ENCODE measurements at places on chromosomes 7 and 10.

DNA sequence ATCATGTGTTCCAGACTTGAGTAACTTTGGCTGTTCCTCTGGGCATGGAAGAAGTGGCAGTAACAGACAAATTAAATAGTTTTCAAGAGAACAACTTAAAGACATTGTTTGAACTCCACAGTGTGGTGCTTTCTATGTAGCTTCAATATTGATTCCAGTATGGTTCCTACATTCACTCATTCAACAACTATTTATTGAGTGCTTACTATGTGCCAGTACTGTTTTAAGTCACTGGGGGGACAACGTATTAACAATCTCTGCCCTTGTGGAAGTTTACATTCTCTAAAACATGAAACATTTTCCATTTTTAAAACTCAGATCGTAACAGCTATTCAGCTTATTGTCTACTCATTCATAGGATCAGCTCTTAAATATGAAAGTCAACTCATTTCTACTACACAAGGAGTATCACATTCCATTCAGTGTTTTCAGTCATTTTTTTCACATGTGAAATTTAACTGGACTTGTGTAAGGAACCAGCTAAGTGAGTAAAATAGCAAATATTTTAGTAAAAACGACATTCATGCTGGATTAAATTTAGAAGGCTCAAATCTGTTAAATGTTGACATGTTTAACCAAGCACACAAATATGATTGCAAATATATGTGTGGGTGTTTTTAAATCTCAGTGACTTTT is 13.6 kb upstream of the CUBN start:
- no peak for DNase-seq

DNA sequence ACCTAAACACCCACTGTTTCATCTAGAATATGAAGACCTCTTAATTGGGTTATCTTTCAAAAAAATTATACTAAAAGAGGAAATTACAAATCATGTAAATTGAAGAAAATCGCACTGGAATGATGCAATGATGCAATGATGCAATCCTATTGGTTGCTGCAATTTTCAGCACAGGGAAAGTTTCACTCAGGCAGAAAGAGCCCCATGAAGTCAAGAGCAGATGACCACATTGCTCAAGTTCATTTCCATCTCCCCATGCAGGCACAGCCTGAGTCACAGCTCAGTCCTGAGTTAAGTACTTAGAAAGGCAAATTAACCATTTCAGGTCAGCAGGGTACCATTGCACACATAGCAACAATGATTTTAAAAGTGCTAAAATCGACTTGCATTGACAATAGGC is 180.3 kb upstream of the MYO3A start:
- DNase-seq, result peak; percentile 82

GRCh38 chr7:156703773-156704482 is 63.4 kb downstream of the RNF32 start:
- no peak for DNase-seq

DNA sequence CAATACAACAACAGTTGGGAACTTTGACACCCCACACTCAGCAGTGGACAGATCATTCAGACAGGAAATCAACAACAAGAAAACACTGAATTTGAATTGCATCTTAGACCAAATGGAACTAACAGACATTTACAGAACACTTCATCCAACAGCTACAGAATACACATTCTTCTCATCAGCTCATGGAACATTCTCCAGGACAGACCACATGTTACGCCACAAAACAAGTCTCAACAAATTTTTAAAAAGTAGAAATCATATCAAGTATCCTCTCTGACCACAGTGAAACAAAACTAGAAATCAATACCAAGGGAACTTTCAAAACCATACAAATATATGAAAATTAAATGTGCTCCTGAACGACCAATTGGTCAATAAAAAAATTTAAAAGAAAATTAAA is 212.3 kb downstream of the DNAJC1 start:
- DNase-seq, result no peak

DNA sequence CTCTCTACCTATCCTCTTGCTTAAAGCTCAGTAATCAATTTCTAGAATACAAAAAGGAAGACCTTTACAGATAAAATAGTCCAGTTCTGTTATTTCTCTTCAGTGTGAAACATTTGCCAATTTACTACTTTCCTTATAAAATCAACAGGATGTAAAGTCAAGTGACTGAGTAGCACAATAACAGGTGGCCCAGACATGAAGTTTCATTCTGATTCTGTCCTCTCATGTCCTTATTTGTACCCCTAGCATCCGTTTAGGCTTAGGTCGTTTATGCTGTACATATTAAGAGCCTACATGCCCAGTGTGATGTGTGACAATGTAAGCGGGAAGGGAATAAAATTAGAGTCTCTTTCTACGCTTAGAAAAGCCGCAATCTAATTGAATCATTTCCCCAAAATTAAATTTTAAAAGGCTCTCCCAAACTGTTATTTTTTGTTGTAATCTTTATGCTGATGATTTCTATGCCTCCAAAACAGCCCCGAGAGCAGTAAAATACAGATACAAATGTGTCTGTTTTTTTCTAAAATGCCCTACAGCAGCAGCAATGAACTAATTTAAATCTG is 29.1 kb downstream of the EPC1 start:
- no peak for DNase-seq

DNA sequence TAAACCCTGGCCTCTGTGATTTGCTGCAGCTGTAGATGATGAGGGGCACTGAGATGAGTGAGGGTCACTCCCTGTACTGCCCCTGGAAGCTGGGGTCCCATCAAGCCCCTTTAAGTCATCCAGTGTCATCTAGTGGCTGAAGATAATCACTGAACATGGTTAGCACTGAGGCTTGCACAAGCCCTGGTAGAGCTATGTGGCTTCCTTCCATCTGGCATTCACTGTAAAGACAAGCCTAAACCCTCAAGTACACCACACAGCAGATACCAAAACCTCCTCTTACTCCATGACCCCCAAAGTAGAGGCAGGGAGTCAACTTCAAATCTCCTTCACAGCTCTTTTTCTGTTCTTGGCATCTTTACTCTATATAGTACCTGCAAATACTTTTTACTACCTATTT is 72.7 kb upstream of the MRLN start:
- no peak for DNase-seq

GRCh38 chr7:98284335-98285036 is 3.0 kb downstream of the BRI3 start:
- peak; percentile 73 for DNase-seq

DNA sequence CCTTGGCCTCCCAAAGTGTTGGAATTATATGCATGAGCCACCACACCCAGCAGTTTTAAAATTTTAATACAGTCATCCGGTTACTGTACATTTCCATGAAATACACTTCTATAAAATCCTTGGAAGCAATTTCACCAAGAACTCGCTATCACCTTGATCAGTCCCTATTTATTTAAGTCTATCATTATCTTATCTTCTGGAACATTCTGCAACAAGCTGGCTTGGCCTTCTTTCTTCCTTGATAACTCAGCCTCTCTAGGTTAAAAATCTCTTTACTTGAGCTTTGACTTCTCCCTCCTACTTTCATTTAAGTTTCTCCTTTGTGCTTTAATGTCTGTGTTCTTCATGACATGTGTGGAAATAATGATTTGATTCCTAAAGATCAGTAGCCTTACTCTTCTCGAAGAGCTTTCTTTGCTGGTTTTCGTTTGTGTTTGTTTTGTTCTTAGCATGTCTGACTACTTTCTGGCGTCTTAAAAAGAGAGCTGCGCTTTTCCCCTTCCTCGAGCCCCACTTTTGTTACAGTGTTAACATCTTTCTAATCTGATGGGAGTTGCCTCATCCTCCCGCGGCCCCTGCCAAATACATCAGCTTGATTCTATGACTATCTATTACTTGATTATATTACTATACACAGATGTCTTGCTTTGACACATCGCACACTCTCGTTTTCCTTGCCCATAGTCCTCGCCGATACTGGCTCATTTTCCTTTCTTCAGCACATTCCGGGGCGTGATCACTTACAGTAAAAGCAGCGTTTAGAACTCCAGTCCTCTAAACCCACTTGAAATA is 11.1 kb upstream of the CALML5 start:
- no peak for DNase-seq

DNA sequence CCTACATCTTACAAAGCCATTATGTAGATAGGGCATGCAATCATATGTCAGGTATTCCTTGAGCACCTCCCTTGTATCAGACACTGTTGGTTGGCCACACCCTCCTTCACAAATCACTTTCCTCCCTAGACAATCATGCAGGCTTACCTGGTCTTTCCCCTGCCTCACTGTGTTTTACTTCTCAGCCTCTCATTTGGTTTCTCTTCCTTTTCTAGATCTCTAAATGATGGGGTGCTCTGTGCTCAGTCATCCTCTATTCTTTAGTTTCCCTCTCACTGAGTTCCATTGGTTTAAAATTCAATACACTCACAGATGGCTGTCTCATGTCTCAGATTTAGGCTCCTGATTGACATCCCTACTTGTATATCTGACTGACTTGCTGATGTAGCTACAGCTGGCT is 31.4 kb downstream of the ANK3 start:
- no peak for DNase-seq

GRCh38 chr7:112058686-112059085 is 147.5 kb downstream of the DOCK4 start:
- DNase-seq, result no peak

DNA sequence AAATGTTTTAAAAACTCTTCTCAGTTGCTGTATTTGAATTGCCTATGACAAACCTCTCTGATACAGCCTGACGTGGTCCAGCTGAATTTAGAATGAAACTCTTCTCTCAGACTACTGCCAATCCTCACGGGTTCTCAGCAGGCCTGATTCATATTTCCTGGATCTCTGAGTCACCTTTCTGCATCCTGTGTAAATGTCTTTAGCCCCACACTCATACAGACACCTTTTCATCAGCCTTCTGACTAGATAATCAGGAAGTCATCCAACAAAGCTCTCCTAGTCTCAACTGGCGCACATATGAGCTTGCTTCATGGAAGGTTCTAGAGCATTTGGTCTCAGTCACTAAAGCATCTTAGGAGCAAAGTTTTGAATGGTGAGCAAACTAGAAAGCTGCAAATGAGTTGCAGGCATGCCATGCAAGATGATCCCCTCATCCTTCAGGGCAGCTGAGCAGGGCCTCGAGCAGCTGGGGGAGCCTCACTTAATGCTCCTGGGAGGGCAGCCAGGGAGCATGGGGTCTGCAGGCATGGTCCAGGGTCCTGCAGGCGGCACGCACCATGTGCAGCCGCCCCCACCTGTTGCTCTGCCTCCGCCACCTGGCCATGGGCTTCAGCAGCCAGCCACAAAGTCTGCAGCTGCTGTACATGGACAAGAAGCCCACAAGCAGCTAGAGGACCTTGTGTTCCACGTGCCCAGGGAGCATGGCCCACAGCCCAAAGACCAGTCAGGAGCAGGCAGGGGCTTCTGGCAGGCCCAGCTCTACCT is 182.8 kb downstream of the ARHGAP12 start:
- no peak for DNase-seq

- DNase-seq, result no peak
Measured at GRCh38 chr10:50512743-50513416, 110.9 kb downstream of the SGMS1 start.

- DNase-seq, result peak; percentile 83
Measured at GRCh38 chr10:118850418-118851061, 95.8 kb upstream of the CACUL1 start.

GRCh38 chr10:89389254-89389653 is 3.2 kb upstream of the IFIT1 start:
- peak; percentile 76 for DNase-seq

DNA sequence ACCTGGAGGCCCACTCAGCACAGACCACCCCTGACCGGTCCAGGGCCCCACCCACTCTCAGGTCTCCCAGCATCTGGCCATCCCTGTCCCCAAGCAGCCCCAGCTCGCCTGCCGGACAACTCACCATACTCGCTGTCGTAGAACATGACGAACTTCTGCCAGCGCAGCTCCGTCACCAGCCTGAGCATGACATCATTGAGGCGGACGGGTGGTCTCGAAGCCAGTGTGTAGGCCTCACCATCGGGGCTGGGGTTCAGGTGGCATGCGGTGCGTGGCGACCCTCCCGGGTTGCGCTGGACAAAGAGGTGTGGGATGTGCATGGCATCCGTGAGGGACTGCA is 160.4 kb downstream of the GRID1 start:
- no peak for DNase-seq

- DNase-seq, result no peak
Measured at GRCh38 chr10:105161149-105161548, 520.1 kb downstream of the SORCS3 start.

DNA sequence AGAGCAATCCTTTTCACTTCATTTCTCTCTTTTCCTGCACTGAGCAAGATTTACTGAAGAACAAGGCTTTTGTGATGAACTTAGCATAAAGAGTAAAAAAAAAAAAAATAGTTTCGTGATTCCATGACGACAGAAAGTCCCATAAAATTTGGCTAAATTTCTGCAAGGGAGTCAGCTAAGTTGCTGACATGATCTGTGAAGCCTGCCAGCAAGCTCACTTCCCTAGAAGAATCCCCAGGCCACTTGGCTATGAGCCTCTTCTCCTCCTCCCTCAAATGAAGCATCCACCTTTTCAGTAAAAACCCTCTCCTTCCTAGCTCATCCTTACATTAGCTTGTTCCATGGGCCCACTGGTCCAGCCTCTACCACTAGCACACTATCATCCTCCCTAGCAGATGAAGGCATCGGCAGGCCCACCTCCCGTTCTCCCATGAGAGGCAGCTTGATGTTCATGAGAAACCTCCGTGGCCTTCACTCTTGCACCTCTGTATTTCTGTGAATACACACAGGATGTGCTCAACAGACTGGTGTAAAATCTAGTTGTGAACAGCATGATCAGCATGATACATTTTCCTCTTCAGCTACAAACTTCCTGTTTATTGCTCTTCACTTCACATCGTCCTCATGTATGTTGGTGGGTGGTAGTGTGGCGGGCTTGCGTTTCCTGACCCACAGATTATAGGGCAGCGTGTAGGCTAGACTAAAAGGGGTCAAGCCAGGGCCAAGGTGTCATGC is 30.9 kb downstream of the GIMAP8 start:
- DNase-seq, result no peak

GRCh38 chr7:69114374-69114773 is 483.9 kb upstream of the AUTS2 start:
- no peak for DNase-seq

- DNase-seq, result peak; percentile 79
Measured at GRCh38 chr10:50310560-50311174, 59.4 kb upstream of the ASAH2 start.

- peak; percentile 98 for DNase-seq
Measured at GRCh38 chr10:71860243-71861029, 9.4 kb upstream of the PSAP start.

DNA sequence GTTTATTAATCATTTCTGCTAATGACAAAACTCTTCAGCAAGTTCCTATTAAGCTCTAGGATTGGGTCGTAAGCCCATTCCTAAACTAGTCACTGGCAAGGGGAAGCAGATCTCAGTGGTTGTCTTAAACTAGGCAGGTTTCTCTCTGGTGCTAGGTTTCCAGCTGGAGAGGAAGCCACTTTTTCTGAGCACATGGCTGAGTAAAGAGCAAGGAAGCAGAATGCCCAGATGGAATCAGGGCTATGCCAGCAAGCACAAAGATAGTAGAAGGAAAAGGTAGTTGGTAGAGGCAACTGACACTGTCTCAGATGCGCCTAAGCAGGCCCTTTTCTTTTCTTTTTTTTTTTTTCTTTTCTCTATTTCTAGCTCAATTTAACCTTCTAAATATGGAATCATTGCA is 224.9 kb downstream of the EXOC4 start:
- DNase-seq, result no peak
